Activated CD4-positive, alpha-beta T cell treated with anti-CD3 and anti-CD28 coated beads for 36 hours (primary cell): ENCODE measurements at places on chromosomes 16 and 17. TPM values are rescaled to one million over a fixed set of nuclear protein-coding genes. Genes with fewer than 3 reads are reported as not detected.

Gene KRT14
- total RNA-seq, result not detected

Gene SLFN12
- 5.4 TPM for total RNA-seq

Gene TMED6
- total RNA-seq, result 1.2 TPM

Gene GALR2
- 5.9 TPM for total RNA-seq

Gene CAPN15
- total RNA-seq, result 64.7 TPM

Gene TBX6
- total RNA-seq, result 2.7 TPM

Gene TPSB2
- not detected for total RNA-seq

GRCh38 chr16:29694384-29695195 is 15.6 kb downstream of the QPRT start:
- no peak for DNase-seq
- H3K4me1 ChIP-seq, result no peaks in the 10 kb centered on the region
- no peak overlapping the region for H3K4me3 ChIP-seq
- no peak overlapping the region for H3K27ac ChIP-seq
- H3K27me3 ChIP-seq, result no peaks in the 10 kb centered on the region

DNA sequence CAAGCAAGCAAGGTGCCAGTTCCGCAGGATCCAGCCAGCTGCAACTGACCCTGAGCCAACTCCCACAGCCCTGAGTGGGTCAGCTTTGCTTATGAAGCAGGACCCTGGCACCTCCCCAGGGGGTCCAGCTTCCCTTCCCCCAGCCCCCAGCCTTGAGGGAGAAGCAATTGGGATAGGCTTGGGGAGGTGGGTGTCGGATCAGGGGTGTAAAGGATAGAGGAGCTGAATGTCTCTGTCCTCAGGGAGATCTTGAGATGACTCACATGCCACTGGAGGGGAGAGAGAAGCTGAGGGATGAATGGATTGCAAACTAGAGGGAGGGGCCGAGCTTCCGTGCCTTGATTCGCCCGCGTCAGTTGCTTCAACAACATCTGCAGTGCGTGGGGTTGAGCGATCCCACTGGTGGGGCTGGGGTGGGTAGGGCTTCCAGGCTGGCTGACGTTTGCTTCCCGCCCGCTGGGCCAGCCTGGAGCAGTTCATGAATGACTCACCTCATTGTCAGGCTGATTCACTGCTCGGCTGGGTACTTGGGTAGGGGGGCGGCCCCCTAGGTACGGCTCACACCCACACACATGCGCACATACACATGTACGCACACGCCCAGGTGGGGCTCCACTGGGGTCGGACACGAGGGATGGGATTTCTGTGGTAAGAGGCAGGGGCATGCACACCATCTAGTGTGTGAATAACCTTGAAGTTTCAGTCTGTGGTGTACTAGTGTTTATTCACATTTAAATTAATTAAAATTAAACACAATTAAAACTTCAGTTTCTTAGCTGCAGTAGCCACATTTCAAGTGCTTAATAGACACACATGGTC is 3.6 kb upstream of the HROB start:
- DNase-seq, result peak; percentile 91
- peaks cover 2% of the 10 kb centered on the region for H3K27me3 ChIP-seq
- H3K4me1 ChIP-seq, result peaks cover 24% of the 10 kb centered on the region
- H3K4me3 ChIP-seq, result peak overlapping the region; percentile 58

GRCh38 chr17:1942066-1942365 is 83.1 kb downstream of the RTN4RL1 start:
- no peaks in the 10 kb centered on the region for H3K4me1 ChIP-seq
- H3K27me3 ChIP-seq, result no peaks in the 10 kb centered on the region
- H3K36me3 ChIP-seq, result no peaks in the 10 kb centered on the region
- no peak overlapping the region for H3K27ac ChIP-seq

- H3K27ac ChIP-seq, result no peak overlapping the region
- H3K4me1 ChIP-seq, result peaks cover 5% of the 10 kb centered on the region
- no peak overlapping the region for H3K4me3 ChIP-seq
- peaks cover 13% of the 10 kb centered on the region for H3K36me3 ChIP-seq
Measured at GRCh38 chr16:12296991-12297390, 320.5 kb downstream of the SNX29 start.

DNA sequence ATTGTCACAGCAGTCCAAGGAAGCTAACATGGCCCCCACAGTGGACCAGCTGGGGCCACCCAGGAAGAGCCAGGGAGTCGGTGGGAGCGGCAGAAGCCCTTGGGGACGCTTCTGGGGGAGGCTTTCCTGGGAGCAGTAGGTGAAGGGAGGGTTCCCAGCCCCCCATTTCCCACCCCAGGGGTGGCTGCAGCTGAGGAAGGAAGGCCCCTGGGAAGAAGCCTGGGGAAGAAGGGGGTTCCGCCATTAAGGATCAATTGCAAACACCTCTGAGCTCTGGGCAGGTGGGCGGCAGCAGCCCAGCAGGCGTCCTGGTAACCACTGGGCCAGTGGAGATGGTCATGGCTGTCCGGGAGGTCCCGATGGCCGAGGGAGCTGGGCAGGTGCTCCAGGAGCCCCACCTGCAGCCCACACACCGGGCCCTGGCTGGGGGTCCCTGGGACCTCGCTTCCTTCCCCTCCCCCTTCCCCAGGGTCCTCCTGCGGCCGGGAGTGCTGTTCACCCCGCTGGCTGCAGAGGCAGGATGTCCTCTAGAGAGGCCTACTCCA is 592 bp upstream of the PERCC1 start:
- no peaks in the 10 kb centered on the region for H3K36me3 ChIP-seq
- no peak overlapping the region for H3K27ac ChIP-seq
- no peaks in the 10 kb centered on the region for H3K27me3 ChIP-seq
- no peak for DNase-seq
- no peak overlapping the region for H3K4me3 ChIP-seq

DNA sequence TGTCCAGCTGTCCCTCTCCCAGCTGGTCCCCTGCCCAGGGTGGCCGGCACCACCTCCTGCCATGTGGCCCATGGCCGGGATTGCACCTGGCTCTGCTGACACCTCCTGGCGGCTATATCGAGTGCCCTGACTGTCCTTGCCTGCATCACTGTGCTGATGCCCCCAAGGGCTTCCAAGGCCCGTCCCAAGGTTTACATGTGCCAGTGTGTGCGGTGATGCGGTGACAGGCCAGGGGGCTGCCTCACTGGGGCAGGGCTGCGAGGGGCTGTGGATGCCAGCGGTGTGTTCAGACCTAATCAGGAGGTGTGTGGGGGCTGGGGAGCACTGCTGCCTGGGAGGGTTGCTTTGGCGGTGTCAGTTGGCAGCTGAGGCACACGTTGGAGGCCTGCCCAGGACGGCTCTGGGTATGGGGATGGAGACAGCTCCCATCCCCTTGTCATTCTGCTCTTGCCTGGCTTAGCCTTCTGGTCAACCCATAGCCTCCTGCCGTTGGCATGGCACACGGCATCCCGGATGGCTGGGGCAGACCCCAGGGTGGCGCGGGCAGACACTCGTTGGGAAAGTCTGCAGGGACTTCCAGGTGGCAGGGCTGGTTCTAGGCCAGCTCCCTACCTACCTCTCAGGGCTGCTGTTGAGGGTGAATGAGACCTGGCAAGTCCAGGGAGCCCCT is 5.5 kb downstream of the MAP2K3 start:
- H3K4me3 ChIP-seq, result no peak overlapping the region
- peaks cover 52% of the 10 kb centered on the region for H3K36me3 ChIP-seq
- H3K27me3 ChIP-seq, result peaks cover 4% of the 10 kb centered on the region
- no peak for DNase-seq

DNA sequence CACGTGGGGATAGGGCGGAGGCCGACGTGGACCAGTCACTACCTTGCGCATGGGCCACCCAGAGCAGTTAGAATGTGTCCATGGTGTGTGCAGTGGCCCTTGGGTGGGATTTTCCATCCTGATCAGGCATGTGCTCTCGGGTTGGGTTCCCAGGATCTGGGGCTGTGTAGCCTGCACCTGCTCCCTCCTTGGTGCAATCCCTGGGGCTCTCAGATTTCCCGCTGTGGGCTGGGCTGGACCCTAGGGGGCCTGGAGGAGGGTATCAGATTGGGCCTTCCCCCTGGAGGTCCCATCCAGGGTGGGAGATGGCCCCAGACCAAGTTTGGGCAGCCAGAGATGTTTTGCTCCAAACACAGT is 1.3 kb downstream of the SMTNL2 start:
- peaks cover 45% of the 10 kb centered on the region for H3K27me3 ChIP-seq
- H3K27ac ChIP-seq, result no peak overlapping the region
- no peak for DNase-seq

DNA sequence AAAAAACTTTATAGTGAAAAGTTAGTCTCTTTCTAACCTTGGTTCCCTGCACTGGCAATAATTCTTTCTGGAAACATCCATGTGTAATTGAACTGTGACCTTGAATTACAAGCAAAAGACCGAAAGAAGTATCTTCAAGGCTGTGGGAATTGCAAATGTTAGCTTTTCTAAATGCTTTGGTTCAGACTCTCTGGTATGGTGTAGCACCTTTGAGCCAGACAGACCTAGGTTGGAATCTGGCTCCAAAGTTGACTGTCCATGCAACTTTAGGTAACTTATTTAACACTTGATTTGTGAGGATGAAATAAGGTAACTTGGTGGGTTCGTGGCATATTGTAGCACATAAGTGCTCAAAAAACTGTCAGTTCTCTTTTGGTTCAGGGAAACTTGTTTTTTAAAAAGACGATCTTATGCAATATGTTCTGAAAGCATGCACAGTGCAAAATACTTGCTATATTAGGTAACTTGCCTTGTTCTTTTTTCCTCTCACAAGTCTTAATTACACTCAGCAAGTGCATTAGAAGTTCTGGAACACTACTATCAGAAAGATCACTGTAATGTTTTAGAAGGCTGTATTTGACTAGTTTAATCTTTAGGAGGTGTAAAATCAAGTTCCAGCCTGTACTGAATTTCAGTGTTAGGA is 46.3 kb downstream of the TANGO6 start:
- no peak overlapping the region for H3K27ac ChIP-seq
- peaks cover 14% of the 10 kb centered on the region for H3K36me3 ChIP-seq
- no peaks in the 10 kb centered on the region for H3K27me3 ChIP-seq
- no peak overlapping the region for H3K4me3 ChIP-seq

DNA sequence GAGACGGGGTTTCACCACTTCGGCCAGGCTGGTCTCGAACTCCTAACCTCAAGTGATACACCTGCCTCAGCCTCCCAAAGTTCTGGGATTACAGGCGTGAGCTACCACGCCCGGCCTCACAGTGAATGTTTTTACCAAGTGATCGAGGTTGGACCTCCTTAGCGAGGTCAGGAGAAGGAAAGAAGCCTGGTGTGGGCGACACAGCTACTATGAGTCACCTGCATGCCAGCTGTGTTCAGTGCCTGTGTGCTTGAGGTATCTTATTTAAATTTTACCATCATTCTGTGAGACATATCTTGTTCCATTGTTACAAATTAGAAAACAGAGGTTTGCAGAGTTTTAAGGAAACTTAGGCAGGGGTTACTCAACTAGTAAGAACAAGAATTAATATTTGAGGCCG is 174.8 kb upstream of the DYNLRB2 start:
- no peaks in the 10 kb centered on the region for H3K36me3 ChIP-seq
- no peak overlapping the region for H3K27ac ChIP-seq
- no peaks in the 10 kb centered on the region for H3K4me1 ChIP-seq
- peaks cover 8% of the 10 kb centered on the region for H3K27me3 ChIP-seq
- no peak overlapping the region for H3K4me3 ChIP-seq
- no peak for DNase-seq

GRCh38 chr17:4616476-4616875 is 25.0 kb downstream of the ALOX15 start:
- H3K4me1 ChIP-seq, result no peaks in the 10 kb centered on the region
- DNase-seq, result no peak
- no peak overlapping the region for H3K27ac ChIP-seq

DNA sequence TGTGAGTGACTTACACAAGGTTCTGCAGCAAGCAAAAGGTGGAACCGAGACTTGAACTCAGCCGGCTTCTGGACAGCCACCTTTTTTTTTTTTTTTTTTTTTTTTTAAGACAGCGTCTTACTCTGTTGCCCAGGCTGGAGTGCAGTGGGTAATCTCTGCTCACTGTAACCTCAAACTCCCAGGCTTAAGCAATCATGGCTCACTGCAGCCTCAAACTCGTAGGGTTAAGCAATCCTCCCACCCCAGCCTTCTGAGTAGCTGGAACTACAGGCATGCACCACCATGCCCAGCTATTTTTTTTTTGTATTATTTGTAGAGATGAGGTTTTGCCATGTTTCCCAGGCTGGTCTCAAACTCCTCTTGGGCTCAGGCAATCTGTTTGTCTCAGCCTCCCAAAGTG is 55.2 kb upstream of the GOT2 start:
- H3K36me3 ChIP-seq, result no peaks in the 10 kb centered on the region
- peaks cover 3% of the 10 kb centered on the region for H3K27me3 ChIP-seq
- DNase-seq, result no peak
- H3K4me1 ChIP-seq, result no peaks in the 10 kb centered on the region
- H3K4me3 ChIP-seq, result no peak overlapping the region

DNA sequence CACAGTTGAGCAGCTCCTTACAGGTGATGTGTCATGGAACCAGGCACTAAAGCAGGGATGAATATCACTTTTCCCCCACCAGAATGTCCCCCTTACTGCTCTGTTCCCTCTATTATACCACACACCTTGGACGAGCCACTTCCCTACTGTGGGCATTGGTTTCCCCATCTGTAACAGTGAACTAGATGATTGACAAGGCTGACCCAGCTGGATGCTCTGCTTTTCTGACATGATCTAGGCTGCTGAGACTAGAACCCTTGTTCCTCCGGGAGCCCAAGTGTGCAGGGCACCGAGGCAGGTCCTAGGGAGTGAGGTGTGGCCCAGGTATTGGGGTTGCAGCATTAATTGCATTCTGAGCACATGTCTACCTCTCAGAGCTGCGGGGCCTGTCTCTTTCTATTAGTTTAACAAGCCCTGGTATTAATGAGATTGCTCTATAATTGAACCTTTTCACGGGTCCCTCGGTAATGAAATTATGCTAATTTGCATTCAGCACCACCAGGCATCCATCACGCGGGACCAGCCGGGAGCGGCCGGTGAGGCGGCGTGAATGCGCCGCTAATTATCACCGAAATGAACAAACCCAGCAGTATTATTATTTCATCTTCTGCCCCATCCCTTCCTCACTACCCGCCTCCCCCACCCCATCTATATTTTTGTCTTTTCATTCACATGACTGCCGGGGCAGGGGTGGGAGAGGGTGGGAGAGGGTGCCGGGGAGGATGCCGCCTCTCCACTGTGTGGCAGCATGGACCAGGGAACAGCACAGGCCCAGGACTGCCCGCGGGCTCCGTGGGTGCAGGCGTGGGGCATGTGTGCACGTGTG is 121.1 kb downstream of the CYLD start:
- H3K4me1 ChIP-seq, result no peaks in the 10 kb centered on the region
- DNase-seq, result no peak
- H3K36me3 ChIP-seq, result no peaks in the 10 kb centered on the region
- peaks cover 4% of the 10 kb centered on the region for H3K27me3 ChIP-seq
- H3K4me3 ChIP-seq, result no peak overlapping the region
- no peak overlapping the region for H3K27ac ChIP-seq

DNA sequence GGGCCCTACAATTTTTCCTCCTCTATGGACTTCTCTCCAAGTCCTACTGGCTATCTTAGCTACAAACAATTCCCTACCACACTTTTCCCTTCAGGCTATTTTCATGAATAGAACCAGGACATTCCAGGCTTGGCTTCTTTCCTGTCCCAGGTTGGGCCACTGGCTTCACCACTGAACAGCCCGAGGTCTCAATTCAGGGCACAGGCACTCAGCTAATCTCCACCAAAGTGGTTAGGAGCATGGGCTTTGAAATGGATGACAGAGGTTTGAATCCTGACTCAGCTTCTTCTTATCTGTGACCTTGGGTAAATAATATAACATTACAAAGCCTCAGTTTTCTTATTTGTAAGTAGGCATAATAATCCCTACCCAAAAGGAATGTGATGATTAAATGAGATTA is 50.9 kb upstream of the ZNF629 start:
- no peak overlapping the region for H3K4me3 ChIP-seq
- DNase-seq, result no peak
- H3K4me1 ChIP-seq, result no peaks in the 10 kb centered on the region
- H3K27me3 ChIP-seq, result no peaks in the 10 kb centered on the region
- no peak overlapping the region for H3K27ac ChIP-seq
- no peaks in the 10 kb centered on the region for H3K36me3 ChIP-seq
